ENCODE measurements at places on chromosomes 6 and 20. TPM values are rescaled to one million over a fixed set of nuclear protein-coding genes. Genes with fewer than 3 reads are reported as not detected.

EPPIN gene
- total RNA-seq = not detected

GSTA2 gene
- total RNA-seq = not detected

SLC22A3 gene
- 0.92 TPM for total RNA-seq

TAGAP gene
- total RNA-seq = not detected

SLC17A9 gene
- 14.1 TPM for total RNA-seq

ELOVL4 gene
- total RNA-seq = 2.8 TPM

ZNF334 gene
- total RNA-seq = 1.8 TPM

ADGRB3 gene
- 1.4 TPM for total RNA-seq

FAM83D gene
- total RNA-seq = 18.4 TPM

SLC17A1 gene
- total RNA-seq = not detected

GMPR gene
- 37.7 TPM for total RNA-seq

IPCEF1 gene
- total RNA-seq = 0.12 TPM

DDO gene
- 5.5 TPM for total RNA-seq

XKR7 gene
- total RNA-seq = not detected

RSPO3 gene
- 0.13 TPM for total RNA-seq

CDKAL1 gene
- 13.9 TPM for total RNA-seq

TRDN gene
- not detected for total RNA-seq

APCDD1L gene
- 2.4 TPM for total RNA-seq

HSPA1A gene
- 108 TPM for total RNA-seq

STMND1 gene
- total RNA-seq = not detected

NNAT gene
- not detected for total RNA-seq

TSBP1 gene
- total RNA-seq = not detected

KCNG1 gene
- not detected for total RNA-seq

SIRPD gene
- total RNA-seq = not detected

MCCD1 gene
- total RNA-seq = not detected

SRMS gene
- total RNA-seq = not detected

NKX2-2 gene
- total RNA-seq = not detected

RIMS4 gene
- not detected for total RNA-seq

TTI1 gene
- total RNA-seq = 15.1 TPM

All from aortic smooth muscle cell (primary cell).